ENCODE measurements at places on chromosomes 2 and 18.

- no peak for DNase-seq
Observed at GRCh38 chr2:88038263-88039105, 17.1 kb downstream of the KRCC1 start.

DNA sequence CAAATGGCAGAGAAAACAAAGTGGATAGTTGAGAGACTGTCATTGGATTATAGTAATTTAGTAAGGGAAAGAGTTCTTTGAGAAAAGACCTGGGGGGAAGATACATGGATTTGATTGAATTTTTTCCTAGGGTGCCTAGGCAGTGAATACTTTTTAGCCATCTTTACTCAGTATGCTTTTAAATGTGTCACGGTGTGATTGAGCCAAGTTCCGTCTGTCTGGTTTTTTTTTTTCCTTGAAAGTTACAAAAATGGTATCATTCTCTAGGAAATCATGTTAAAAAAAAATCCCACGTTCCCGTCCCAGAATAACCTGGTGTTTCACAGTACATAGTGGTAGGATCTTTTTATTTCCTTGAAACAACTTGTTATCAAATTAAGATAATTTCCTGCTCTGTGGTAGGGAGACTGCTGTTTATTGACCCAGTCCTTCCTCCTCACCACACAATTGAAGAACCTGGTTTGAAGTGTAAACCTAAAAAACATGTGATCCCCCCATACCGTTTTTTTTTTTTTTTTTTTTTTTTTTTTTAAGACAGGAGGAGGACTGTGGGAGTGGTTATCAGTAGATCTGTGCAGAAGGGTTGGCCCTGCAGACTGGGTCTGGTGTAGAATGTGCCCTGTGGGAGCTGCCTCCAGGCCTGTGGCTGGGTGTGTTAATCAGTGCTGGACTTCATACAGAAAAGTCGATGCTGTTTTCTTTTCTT lies 55.1 kb downstream of the DGKD start:
- DNase-seq, result no peak

GRCh38 chr2:237234268-237234667 lies 148.6 kb downstream of the COPS8 start:
- no peak for DNase-seq

- DNase-seq, result no peak
Observed at GRCh38 chr18:24114924-24115549, 23.8 kb upstream of the CABYR start.

DNA sequence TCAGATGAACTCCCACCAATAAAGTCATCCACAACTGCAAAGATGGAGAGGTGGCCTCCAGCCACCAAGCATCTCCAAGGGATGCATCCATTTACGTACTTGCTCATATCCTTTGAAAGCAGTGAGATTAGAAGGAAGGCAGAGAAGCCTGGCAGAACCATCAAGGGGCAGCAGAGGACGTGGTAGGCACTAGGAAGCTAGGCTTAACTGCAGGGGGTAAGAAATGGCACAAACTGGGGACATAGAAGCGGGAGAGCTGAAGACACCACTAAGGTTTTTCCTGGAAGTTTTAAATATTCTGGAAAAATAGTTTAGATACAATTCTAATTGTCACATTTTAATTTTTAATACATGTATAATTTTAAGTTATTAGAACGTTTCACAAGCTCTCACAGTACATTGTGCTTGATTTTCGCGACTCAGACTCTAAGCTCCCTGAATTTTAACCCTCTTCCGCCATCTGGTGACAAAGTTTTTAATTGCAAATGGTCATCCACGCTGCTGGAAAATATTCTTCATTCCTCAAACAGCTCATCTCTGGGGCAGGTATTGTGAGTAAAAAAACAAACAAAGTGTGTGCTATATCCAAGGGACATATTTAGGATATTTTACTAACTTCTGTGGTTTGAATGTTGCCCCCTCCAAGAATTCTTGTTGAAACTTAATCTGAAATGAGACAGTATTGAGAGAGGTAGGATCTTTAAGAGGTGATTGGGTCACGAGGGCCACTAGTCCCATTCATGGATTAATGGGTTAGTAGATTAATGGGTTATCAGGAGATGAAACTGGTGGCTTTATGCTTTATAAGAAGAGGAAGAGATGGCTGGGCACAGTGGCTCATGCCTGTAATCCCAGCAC lies 1.6 kb upstream of the PSTPIP2 start:
- DNase-seq, result peak; percentile 79

Measured in thymus (tissue), 14 donors.